NCI-H460 (cell line): ENCODE measurements at places on chromosomes 7 and 10.

DNA sequence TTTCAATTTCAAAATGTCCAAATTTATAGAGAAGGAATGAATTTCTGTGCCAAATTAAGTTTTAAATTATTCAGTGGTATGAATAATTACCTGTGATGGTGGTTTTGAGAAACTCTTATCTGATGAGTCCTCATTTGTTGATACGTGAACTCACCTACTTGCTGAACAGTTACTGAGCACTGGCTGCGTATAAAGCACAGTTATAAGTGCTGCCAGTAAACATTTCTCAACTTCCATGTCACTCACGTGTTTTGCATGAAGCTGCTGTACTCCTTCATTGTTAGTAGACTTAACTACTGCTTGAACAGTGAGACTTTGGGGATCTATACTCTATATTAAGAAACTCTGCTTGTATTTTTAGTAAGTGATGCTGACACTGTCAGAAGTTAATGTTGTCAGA, 269.1 kb upstream of the FZD8 start:
- DNase-seq: no peak

- no peak for DNase-seq
Observed at GRCh38 chr10:69976795-69977546, 75.7 kb upstream of the MACROH2A2 start.

DNA sequence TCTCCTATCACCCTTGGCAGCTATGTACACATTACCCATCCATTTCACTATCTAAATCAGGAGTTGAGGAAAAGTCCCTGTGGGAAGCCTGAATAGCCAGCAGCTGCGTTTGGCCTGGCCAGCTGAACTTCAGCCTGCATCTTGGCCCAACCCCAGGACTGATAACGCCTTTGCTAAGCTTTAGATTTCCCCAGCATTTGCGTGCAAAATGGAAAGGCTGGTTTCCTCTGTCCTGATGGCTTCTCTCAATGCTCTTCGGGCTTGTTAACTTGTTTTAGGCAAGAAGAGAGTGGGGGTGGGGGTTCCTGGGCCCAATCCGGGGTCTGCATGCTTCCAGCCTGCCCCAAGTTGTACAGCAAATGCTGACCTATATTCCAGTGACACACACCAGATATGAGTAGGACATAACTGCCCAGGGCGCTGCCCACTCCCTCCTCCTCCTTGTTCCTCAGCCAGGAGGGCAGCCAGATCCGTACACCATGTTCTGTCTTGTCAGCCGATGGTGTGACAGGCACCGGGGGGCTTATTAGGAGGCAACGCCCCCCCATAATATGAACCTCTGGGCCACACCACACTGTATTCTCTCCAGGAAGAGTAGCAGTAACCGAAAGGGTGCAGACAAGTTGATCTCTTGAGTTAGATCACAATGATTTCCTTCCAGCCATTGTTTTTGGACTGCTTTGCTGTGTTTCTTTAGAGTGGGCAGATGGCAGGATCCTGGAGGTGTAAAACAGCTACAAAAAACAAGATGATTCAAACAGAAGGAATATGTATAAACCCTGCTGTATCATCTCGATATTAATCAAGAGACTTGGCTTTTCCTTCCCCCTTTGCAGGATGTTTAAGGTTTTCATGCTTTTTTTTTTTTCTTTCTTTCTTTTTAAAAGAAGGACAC, 339.0 kb downstream of the RNLS start:
- DNase-seq: no peak

DNA sequence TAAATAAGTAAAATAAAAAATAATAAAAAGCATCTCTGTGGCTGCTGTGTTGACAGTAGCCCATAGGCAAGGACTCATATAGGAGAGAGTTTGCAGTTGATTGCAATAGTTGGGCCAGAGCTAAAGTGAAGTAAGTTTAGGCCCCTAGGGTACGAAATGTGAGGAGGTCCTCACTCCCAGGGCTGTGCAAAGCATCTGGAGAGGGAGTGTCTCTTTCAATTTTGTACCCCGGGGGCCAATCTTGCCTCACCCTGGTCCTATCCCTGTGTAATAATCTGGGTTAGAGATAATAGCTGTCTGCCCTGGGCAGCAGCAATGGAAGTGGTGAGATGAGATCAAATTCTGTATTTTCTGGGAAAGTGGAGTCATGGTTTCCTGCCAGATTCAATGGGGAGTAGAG, 365.7 kb downstream of the GATA3 start:
- DNase-seq: no peak

GRCh38 chr10:70733051-70733450, 52.1 kb downstream of the TBATA start:
- no peak for DNase-seq

GRCh38 chr7:12674053-12674452, 13.4 kb upstream of the ARL4A start:
- DNase-seq: no peak

DNA sequence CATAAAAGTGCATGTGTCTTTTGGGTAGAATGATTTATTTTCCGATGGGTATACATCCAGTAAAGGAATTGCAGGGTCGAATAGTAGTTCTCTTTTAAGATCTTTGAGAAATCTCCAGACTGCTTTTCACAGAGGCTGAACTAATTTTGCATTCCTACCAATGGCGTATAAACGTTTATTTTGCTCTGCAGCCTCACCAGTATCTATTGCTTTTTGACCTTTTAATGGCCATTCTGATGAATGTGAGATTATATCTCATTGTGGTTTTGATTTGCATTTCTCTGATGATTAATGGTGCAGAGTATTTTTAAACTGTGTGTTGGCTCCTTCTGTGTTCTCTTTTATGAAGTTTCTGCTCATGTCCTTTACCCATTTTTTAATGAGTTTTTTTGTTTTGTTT, 1020.1 kb downstream of the NXPH1 start:
- no peak for DNase-seq

GRCh38 chr10:14535457-14536130, 204.9 kb upstream of the FRMD4A start:
- DNase-seq: no peak

GRCh38 chr7:3488829-3489228, 187.8 kb downstream of the SDK1 start:
- no peak for DNase-seq

DNA sequence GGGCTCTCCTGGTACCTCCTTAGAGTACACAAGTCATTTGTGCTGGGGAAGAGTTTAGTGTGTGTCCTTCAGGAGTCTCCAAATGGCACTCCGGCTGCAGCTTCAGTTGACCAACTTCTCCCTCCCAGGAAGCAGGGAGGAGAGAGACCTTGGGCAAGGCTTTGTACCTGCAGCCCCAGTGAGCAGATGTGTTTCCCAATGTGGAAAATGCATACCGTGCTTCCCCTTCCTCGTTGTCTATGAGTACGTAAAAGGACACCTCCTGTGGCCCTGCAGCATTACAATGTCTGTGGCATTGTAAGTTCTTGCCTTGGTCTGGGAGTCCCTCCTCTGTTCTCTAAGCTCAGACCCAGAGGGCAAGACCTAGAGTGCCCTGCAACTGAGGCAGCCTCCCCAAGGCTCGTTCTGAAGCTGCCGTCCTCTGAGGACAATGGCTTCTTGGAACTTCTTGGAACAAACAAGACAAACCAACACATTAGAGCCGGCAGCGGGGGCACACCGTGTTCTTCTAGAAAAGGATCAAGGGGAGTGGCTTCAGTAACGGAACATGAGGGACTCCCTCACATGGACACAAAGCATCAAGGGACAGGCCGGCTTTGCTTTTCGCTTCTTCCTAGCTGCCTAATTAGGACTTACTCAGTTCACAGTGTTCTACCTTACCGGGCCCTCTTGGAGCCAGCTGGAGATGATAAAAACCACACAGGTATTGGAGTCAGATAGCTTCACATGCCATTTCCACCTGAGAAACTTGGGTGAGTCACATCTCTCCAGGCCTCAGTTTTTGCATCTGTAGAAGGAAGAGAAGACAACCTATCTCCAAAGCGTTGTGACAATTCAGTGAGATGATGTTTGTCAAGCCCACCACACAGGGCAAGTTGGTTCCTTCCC, 20.9 kb upstream of the PPA1 start:
- no peak for DNase-seq

- DNase-seq: no peak
Observed at GRCh38 chr10:72027498-72027897, 60.9 kb downstream of the SPOCK2 start.

DNA sequence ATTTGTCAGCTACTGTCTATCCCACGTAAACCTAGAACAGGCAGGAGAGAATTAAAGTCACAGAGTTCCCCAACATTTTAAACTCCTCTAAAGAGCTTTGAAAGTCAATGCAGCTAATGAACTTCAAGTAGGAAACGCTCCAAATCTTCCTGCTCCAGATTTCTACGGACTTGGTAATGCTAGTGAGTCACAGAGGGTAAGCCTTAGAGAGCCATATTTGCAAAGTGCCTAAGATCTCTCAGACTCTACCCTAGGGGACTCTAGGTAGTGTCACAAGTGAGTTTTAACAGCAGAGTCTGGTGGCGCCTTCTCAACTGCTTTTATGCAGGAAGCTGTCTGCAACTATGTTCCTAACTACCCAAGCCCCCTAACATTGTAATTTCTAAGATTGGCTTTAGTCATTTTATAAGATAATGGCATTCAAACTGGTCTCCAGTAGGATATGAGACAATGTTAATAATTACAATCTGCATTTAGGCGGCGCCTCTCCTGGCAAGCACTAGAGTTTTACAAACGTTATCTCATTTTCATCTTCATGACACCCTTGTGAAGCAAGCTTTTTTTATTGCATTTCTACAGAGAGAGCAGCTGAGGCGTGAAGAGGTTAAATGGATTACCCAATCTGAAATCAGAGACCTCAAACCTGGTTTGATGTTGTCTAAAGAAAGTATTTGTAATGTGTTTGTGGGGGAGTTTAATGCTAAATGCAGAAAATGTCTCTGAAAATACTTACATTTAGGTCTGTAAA, 22.0 kb upstream of the FZD1 start:
- DNase-seq: no peak

GRCh38 chr10:878895-879294, 52.6 kb downstream of the LARP4B start:
- DNase-seq: no peak

DNA sequence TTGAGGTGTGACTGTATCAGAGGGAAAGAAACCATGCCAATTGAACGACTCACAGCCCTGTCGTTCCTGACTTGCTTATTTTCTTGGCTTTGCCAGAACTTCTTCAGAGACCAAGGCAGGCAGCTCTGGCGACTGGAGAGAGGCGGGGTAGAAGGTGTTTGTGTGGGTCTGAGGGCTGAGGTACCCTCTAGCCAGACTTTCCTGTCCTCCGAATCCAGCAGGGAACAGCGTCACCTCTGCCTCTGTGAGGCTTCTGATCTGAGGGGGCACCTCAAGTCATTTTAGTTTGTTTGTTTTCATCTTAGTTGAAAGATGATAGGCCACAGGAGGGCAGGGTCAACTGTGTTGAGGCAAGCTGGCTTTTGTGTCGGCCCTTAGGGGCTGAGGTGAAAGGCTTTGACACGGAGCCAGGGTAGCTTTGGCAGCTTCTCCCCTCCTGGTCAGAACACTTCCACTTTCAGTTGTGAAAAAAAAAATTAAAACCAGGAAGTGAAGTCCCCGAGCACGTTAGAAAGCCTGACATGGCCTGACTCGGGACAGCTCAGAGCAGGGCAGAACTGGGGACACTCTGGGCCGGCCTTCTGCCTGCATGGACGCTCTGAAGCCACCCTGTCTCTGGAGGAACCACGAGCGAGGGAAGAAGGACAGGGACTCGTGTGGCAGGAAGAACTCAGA, 1.9 kb downstream of the ACSL5 start:
- no peak for DNase-seq

DNA sequence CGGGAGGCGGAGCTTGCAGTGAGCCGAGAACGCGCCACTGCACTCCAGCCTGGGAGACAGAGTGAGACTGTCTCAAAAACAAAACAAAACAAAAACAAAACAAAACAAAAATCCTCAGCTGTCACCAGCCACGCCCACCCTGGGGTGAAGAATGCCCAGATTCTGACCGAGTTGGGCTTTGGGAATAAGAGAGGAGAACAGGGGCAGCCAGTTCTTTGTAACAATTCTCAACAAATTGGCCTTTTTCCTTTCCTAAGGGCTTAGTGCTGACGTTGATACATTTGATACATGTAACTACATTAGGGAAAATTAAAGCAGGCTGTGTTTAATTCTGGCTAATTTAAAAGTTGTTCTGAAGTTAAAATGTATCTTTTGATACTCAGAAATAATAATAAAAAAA, 121.0 kb downstream of the EPC1 start:
- no peak for DNase-seq
